Stimulated activated CD8-positive, alpha-beta memory T cell treated with anti-CD3 and anti-CD28 coated beads, Interleukin-4, amount 100 ng/mL, for 4 hours (primary cell): ENCODE measurements at places on chromosomes 6 and 20.

GRCh38 chr6:168225471-168225911 is 94.1 kb downstream of the DACT2 start:
- DNase-seq = no peak

GRCh38 chr20:18684775-18685174 is 96.9 kb downstream of the DTD1 start:
- no peak for DNase-seq

DNA sequence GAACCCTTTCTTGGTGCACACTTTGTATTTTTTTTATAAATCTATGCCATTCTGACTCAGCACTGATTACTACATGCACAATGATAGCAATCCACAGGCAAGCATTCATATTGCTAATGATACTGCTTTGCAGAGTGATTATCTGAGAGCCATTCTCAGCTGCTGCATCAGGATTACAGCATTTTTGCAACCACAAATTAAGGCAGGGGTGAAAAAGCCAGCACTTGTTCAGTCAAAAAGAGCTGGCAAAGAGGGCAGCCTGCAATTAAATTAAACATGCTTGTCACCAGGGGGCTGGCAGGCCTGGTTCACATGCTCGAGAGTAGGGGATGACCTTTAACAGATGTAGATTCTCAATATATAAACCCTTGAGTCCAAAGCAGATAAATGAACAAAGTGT is 40.7 kb upstream of the SLC17A4 start:
- no peak for DNase-seq

- no peak for DNase-seq
Measured at GRCh38 chr20:23178806-23179205, 92.7 kb upstream of the CD93 start.

DNA sequence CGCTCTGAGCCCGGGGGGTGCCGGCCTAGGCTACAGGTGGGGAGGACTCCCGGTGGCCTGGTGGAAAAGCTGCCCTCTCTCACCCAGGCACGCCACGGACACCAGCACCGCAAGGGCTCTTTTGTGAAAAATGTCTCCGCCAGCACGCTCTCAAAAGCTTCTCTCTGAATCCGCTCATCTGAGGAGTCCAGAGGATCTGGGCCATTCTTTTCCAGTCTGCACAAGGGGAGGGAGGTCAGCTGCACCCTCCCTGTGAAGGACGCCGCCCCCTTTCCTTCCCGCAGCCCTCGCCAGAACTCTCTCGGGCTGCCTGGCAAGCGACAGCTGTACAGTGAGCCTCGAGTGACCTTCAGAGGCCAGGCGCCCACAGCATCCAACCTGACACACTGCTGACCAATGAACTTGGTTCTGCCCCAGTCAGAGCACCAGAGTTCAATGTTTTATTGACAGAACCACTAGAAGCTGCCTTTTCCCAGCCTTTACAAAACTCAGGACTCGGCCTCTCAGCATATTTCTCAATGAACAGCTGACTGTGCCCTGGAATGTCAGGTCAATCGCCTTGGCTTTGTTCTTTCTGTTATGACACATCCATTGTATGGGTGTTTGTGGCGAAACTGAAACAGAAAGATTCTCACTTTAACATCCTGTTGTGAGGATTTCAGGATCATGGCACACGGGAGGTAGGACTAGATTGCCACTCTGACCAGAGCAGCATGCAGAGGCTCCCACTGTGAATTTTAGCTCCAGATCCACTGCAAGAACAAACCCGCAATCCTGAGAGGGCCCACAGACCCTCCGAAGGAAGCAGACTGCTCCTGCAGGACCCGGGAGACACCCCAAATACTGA is 26.7 kb downstream of the SERPINB9 start:
- DNase-seq = no peak

- no peak for DNase-seq
Measured at GRCh38 chr6:48110436-48111142, 408 bp downstream of the PTCHD4 start.

GRCh38 chr6:95496769-95497426 is 80.4 kb upstream of the MANEA start:
- no peak for DNase-seq
